ENCODE measurements at places on chromosomes 12 and 14. TPM values are rescaled to one million over a fixed set of nuclear protein-coding genes. Genes with fewer than 3 reads are reported as not detected.

FAM186B gene
- 1.7 TPM for total RNA-seq

SERPINA10 gene
- not detected for total RNA-seq

AKAP5 gene
- total RNA-seq, result 0.33 TPM

SLC38A6 gene
- total RNA-seq, result 55.1 TPM

ARHGAP9 gene
- total RNA-seq, result not detected

CPNE6 gene
- not detected for total RNA-seq

KLRC1 gene
- total RNA-seq, result not detected

BIN2 gene
- total RNA-seq, result not detected

ARHGDIB gene
- total RNA-seq, result 2.4 TPM

SERPINA6 gene
- total RNA-seq, result not detected

POLE2 gene
- 28.6 TPM for total RNA-seq

CACNA2D4 gene
- 0.34 TPM for total RNA-seq

PTHLH gene
- total RNA-seq, result 0.31 TPM

NFE2 gene
- not detected for total RNA-seq

FGD4 gene
- 25.9 TPM for total RNA-seq

Measured in melanocyte of skin (primary cell).